Stimulated activated CD8-positive, alpha-beta memory T cell treated with anti-CD3 and anti-CD28 coated beads, Interleukin-2, amount 100 ng/mL, for 1 hour (primary cell): ENCODE measurements at places on chromosomes 12 and 14.

DNA sequence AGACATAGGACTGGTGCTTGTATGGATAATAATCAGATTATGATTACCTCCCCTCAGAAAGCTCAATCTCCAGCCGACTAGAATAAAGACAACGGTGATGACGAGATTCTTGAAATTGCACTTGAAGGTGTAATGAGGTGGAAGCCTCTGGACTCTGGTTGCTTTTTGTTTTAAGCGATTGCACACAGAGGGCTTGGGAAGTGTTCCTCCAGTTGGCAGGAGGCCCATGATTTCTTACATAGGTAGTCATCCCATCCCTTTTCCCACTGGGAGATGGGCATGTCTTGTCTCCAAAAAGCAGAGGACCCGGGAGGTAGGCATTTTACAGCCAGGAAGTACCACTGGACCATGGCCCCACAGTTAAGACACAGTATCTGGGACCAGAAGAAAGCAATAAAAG lies 165.7 kb upstream of the FKBP4 start:
- no peak for DNase-seq

GRCh38 chr14:36717363-36717762 lies 55.7 kb downstream of the PAX9 start:
- DNase-seq = no peak

DNA sequence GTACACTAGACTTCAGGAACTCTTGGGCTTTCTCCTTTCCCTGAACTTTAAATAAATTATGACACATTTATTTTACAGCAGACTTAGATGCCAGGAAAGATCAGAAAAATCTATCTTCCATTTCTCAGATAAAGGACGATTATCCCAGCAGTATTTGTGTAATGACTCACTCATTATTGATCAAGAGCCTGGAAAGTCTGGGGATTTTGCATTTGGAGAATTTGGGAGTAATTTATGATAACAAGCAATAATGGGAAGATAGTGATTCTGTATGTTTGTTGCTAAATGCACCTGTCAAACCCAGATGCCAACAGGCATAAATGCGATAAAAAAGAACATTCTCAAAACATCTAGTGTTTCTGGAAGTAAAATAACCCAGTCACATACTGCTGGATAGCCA lies 480.2 kb upstream of the ATP2B1 start:
- no peak for DNase-seq

- DNase-seq = no peak
Observed at GRCh38 chr14:104883681-104884361, 18.8 kb downstream of the CEP170B start.

DNA sequence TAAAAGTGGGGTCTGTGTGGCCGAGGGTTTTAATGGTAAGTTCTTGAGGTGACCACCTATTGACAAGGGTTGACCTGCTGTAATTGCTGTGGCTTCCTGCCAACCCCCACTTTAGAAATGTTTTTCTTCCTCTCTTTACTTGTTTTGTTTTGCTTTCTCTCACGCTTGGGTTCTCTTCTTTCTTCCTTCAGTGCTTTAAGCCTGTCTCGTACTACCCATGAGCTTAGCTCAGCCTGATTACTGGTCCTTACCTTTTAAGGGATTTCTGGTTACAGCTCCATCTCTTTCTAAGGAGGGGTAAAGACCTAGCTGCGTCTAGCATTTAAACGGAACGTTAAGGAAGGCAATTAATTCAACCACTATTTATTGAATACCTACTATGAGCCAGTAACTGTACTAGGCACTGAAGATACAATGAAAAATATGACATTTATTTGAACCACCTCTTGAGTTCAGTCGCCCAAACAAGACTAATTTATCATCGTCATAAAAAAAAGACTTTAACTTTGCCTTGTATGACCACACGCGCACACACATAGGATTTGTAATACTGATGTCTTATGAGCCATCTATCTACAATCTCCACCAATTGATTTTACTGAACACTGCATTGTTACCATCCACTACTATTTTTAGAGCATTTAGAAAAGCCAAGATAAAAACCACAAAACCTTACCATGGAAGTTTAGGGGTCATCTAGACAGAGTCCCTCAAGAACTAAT lies 888 bp upstream of the PPP1R12A start:
- no peak for DNase-seq

GRCh38 chr12:59595883-59596540 lies at the start of gene SLC16A7:
Gene SLC16A7 (plus strand): TSS chr12:59596029. CDS start chr12:59704802, 108,773 bp downstream.
- DNase-seq = peak; percentile 78

GRCh38 chr12:123107926-123108681 lies 42.8 kb downstream of the PITPNM2 start:
- no peak for DNase-seq

- DNase-seq = no peak
Observed at GRCh38 chr14:37559386-37559785, 35.7 kb downstream of the FOXA1 start.

GRCh38 chr14:51855234-51855633 lies 5.2 kb upstream of the GNG2 start:
- DNase-seq = no peak

DNA sequence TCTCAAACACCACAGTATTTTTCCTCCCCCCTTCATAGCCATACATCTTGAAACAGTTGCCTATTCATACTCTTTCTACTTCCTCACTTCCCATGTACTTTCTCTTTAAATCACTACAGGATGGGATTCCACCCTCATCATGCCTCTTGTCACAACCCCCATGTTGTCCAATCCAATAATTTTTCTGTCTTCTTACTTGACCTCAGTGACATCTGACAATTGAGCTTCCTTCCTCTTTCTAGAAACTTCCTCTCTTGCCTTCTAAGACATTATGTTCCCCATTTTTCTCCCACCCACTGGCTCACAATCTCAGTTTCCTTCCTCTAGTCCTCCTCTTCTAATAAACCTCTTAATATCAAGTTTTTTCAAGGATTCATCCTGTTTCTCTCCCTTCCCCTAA lies 5.3 kb downstream of the C2CD5 start:
- no peak for DNase-seq
